ENCODE measurements at places on chromosomes 4 and X.

GRCh38 chr4:6885953-6886557 lies 23.6 kb upstream of the TBC1D14 start:
- no peak for DNase-seq

DNA sequence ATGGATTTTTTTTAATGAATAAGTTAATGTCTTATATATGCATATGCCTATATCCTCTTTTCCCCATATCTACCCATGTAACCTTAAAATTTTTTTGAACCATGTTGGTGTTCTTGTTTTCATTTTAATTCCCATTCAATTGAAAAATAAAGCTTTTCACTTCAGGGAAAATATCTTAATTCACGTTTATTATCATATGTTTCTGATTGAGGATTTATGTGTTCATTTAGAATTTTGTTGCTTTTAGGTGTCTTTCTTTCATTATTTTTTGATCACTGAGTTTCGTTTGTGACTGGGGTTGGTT lies 29.1 kb downstream of the HADH start:
- no peak for DNase-seq

- no peak for DNase-seq
Observed at GRCh38 chr4:31053451-31053850, 333.3 kb downstream of the PCDH7 start.

DNA sequence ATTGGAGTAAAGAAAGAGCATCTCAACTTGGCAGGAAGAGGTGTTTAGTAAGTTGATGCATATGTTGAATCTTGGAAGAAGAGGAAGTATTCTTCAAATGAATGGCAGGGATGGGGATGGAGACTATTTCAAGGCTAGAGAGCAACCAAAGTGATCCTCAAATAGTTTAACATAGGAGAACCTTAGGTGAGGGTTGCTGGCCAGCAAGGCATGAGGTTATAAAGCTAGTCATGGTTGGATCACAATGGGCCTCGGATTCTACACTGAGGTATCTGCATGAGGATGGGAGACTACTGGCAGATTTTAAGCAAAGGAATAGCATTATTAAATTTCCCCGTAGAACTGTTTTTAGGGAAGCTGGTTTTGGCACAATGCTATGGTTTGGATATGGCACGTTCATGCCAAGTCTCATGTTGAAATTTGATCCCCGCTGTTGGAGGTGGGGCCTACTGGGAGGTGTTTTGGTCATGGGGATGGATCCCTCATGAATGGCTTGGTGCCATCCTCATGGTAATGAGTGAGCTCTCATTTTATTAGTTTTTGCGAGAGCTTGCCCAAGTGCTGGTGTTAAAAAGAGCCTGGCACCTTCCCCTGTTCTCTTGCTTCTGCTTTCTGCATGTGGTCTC lies 41.9 kb upstream of the ETNPPL start:
- no peak for DNase-seq

DNA sequence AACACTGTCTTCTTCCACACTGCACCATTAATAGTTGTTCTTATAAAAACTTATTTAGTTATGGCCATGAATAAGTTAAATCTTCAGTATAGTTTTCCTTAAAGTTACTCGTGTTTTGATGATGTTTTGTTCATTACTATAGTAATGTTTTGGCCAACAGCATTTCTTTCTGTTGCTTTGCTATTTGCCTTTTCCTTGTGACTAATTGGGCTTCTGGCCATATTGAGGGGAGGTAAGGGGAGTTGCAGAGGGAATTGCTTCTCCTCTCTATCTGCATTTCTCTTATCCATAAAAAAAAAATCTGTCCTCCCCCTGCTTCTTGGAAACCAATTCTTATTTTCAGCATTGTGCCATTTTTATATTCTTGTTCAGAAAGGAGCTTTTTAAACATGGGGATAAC lies 42.7 kb upstream of the ZCCHC12 start:
- no peak for DNase-seq

DNA sequence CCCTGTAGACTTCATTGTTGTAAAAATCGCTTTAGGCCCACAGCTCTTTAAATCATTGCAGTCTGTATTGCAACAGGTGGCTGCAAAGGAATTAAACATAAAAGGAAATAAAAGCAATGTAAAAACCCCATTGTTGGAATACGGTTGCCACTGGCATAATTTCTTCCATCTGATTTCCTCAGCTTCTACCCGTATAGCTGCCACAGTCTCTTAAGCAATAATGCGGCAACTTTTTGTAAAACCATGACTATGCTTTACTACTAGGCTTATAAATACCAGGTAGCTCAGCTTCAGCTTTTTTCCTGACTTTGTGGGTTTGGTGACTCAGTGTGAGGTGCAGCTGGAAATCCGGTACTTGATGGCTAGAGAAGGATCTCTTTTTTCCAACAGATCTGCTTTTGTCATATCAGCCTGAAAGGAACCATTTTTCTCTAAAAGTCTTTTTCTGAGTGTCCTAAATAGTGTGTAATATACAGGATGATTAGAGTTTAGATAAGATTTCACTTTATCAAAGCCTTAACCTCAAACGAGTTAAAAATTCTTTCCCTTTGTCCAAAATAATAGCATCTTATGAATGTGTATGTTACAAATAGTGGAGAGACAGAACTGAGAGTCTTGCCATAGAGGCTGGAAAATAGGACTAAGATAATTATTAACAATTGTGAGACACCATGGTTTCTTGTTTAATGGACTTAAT lies 268.0 kb downstream of the ADGRL3 start:
- no peak for DNase-seq

Measured in GM12864 (cell line).